ENCODE measurements at places on chromosomes 3 and 15.

DNA sequence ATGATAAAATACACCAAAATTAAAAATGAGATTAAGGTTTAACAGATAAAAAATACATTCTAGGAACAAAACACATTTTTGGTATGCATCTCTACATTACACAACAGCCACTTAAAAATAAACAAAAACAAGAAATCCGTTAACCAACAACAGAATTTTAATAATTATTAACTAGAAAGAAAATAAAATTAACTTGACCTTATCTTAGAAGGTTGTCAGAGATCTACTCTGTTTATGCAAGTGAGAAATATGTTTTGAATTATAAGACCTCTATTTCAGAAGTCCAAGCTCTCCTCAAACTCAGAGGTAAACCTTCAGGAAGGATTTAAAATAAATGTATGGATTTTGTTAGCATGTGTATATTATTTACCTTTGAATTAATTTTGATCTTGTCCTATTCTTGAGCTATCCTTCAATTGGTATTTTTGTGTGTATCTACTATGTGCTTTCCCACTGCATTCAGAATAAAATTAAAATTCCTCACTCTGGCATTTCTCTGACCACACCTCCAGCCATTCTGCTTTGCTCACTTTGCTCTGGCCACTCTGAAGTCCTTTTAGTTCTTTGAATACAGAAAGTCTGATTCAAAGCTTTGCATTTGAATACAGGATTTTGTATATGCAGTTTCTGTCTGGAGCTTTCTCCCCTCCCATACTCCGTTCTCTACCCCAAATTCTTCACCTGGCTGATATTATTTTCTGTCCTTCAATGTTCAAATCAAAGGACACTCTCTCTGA is 352.0 kb downstream of the ZBTB20 start:
- no peak for DNase-seq

GRCh38 chr3:44337248-44337785 is 1.2 kb upstream of the TCAIM start:
- no peak for DNase-seq

DNA sequence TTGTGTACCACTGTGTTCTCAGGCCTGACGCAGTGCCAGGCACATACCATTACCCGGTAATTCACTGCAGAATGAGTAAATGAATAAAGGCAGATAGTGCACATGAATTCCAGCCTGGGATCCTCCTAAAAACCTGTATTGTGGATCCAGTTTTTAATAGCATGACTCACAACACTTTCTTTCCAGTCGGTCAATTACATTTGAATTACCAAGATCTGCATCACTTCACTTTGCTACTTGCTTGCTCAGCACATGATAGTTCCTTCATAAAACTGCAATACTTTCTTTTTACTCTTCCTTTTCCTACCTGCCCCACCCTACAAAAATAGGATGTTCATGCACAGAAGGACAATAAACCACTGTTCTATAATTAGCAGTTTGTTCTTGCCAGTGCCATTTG is 553.8 kb downstream of the MAGI1 start:
- no peak for DNase-seq

- no peak for DNase-seq
These were observed 208.4 kb downstream of the TIGIT start for GRCh38 chr3:114502204-114502603.

DNA sequence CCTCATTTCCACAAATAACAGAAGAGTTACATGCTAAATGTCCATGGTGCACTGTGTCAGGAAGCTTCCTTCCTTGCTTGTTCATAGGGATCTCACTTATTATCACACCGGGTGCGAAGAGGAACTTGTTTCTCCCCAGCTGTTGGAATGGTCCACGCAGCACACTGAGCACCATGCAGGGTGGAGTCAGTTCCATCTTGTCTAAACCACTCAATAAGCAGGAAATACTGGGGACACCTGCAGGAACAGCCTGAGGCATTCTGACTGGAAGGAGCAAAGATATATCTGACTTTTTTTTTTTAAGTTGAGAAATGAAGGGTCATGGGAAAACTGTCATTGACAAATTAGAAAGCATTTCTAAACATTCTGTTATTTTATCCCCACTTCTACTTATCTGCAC is 70.0 kb upstream of the WDR72 start:
- no peak for DNase-seq

DNA sequence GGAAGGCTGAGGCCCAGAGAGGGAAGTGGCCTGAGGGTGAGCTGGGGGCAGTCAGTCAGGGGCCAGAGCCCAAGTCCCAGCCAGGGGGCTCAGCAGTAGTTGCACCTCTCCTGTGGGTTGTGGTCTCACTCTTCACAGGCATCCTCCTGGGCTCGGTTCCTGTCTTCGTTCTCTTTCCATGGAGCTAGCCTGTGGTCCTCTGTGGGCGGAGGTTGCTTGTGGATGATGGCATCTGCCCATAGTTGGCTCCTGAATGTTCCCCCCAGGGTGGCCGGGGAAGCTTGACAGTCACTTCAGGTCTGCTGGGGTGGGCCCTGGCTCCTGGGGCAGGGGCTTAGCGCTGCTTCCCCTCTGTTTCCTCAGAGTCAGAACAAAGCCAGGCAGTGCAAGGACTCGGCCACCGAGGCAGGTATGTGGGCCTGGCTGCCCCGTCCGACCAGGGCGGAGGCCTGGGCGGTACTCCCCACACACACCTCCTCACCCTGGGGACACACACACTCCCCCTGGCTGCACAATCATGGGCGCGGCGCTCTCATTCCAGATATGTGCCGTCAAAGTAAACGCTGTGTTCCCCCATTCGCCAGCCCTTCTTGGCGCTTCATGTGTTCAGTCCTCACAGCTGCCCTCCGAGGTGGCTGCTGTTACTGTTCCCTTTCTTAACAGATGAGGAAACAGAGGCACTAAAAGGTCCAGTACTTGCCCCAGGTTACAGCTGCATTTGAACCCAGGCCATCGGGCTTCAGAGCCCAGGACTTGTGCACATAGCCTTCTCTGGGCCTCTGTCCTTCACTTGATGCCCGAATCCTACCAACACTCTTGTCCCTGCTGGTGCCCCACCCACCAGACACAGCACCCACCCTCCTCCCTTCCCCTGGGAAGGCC is 34.5 kb downstream of the PSTPIP1 start:
- DNase-seq: no peak

- DNase-seq: no peak
These were observed 13.6 kb upstream of the COMMD2 start for GRCh38 chr3:149765762-149766334.

GRCh38 chr3:196398782-196399181 is 33.4 kb downstream of the UBXN7 start:
- DNase-seq: no peak

DNA sequence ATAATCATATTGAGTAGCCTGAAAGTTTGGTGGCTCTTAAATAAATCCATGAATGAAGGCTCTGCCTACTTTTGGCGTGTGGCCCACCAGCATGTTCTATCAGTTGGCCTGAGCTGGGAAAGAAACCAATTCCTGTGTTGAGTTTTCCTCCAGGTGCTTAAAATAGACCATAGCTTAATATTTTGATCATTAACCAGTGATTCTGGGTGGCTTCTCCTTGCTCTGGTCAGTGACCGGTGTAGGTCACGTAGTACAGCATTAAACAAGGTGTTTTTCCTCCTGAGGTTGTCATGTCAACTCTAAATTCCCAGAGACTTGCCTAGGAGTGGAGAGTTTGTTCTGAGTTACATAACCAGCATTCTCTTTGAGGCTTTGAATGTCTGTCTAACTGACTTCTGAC is 1.3 kb downstream of the HHLA2 start:
- no peak for DNase-seq

GRCh38 chr3:7368597-7368996 is 507.7 kb downstream of the GRM7 start:
- no peak for DNase-seq

GRCh38 chr15:40106203-40107161 is 2.2 kb downstream of the BMF start:
- DNase-seq: no peak

- DNase-seq: no peak
These were observed 7.2 kb downstream of the GLDN start for GRCh38 chr15:51348688-51349087.

GRCh38 chr3:12486001-12486400 is 1.7 kb downstream of the TSEN2 start:
- DNase-seq: no peak

DNA sequence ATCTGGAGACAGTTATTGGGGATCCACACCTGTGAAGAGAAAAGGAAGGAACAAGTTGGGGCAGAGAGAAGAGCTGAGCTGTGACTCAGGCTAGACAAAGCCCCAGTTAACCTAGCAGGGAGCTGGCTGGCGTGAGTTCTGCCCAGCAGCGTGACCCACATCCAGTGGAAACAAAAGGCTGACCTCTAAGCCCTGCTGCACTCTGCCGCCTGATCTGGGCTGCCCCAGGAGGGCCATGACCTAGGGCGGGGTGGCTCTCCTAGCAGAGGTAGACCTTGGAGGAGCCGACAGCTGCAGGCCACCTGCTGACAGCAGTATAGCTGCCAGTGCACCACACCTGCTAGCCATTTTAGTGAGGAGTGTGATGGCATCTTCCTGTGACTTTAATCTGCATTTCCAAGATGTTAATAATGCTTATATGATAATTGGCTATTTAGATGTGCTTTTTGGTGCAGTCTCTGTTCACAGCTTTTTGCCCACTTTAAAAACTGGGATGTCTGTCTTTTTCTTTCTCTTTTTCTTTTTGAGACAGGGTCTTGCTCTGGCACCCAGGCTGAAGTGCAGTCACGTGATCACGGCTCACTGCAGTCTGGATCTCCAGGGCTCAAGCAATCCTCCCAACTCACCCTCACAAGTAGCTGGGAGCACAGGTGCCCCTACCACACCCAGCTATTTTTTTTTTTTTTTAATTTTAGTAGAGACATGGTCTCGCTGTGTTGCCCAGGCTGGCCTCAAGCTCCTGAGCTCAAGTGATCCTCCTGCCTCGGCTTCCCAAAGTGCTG is 78.1 kb downstream of the LSM3 start:
- DNase-seq: no peak

- DNase-seq: no peak
These were observed at the start of gene RBP2 for GRCh38 chr3:139476348-139476747. Gene RBP2 (minus strand): TSS chr3:139476516. CDS start chr3:139476459, 57 bp downstream.

DNA sequence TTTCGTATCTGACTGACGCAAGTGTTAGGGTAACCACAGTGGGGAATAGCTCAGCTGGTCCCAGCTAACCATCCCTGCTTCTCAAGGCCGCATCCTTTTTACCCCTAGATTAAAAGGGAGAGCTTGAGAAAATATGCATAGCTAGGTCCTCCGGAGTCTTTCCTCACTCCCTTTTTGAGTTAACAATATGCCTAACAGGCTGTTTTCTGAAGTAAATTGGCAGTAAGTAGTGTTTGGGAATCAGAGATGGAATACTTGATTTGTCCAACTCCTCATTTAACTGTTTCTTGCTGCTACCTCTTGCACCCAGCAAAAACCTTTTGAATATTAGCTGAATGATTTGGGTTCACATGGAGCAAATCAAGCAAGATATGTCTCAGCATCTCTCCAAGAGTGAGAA is 326.1 kb downstream of the LPP start:
- no peak for DNase-seq

- no peak for DNase-seq
These were observed 18.7 kb upstream of the PLXNA1 start for GRCh38 chr3:126964261-126964660.

DNA sequence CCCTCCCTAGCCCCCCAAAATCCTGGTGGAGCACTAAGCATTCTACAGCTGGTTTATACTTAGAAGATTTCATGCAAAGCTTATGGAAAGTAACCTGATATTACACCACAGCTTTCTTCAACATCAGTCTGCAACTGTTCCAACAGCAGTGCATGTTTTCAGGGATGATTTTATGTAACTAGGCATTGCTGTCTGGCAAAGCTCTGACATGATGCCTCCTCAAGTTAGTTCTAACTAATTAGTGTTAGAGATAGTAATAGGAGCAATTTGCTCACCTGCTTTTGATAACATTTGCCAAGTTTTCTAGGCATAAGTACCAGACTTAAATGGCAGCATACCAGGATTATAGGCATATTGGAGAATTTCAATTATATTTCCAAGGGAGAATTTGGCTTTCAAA is 330.3 kb upstream of the SGO1 start:
- no peak for DNase-seq

GRCh38 chr3:161414907-161415306 is 43.6 kb upstream of the SPTSSB start:
- no peak for DNase-seq

DNA sequence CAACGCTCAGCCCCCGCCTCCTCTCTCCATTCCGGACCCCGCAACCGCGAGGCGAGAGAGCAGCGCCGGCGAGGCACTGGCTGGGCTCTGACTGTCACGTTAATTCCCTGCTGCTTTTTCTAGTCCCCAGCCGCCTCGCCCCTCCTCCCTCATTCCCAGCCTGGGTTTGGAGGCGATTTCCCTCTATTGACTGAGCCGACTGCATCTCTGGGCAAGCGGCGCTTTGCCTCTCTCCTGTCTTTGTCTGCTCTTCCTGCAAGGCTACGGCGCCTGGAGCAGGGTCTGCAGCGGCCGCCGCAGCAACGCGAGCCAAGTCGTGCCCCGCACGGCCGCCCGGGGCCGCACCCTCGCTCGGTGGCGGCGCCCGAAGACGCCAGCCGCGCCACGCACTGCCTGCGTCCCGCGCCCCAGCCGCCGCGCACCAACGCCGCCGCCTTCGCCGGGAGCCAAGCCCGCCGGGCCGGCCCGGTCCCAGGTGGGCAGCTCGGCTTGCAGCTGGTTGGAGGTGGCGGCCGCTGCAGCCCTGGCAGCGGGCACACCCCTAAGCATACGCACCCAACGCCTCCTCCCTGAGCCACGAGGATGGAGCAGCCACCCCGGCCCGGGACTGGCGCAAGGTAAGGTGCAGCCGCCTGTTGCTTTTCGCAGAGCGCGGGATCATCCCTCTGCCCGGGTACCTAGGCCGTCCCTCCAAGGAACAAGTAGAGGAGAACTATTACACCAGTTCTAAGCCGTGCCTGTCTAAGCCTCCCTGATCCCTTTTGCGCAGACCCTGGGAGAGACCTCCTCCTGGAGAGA is at the start of gene LRRC3B:
Gene LRRC3B (plus strand): TSS at position 152 of the 798 bp plus-strand sequence. CDS start 86,901 bp downstream, outside the sequence.
- no peak for DNase-seq

GRCh38 chr15:74209560-74209958 is 7.0 kb upstream of the STRA6 start:
- DNase-seq: no peak

DNA sequence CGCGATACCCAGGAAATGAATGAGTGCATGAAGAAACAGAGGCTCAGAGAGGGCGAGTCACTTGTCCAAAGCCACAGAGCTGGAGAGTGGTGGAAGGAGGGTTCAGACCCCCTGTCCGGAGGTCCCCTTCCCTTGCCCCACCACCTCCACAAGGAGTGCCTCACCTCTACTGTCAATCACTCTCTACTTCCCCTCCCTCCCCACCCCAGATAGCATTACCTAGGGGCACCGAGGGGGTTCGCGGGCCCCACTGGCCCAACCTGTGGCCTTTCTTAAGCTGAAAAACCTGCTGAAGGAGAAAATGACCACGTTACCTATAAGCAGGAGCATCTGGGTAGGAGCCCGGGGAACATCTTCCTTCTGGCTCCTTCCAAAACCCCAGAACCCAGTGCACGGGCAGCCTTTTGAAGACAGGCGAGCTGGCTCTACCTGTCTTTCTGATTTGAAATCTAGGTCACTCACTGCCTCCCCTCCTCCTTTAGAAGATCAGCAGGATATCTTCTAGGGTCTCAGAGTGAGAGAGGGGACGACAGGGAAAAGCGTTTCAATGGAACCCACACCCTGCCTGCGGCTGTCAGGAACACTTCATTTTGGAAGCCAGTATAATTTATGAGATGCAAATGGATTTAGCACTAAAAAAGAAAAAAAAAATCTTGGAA is 89.9 kb upstream of the MEF2A start:
- no peak for DNase-seq
